ENCODE measurements at places on chromosomes 3 and 15.

DNA sequence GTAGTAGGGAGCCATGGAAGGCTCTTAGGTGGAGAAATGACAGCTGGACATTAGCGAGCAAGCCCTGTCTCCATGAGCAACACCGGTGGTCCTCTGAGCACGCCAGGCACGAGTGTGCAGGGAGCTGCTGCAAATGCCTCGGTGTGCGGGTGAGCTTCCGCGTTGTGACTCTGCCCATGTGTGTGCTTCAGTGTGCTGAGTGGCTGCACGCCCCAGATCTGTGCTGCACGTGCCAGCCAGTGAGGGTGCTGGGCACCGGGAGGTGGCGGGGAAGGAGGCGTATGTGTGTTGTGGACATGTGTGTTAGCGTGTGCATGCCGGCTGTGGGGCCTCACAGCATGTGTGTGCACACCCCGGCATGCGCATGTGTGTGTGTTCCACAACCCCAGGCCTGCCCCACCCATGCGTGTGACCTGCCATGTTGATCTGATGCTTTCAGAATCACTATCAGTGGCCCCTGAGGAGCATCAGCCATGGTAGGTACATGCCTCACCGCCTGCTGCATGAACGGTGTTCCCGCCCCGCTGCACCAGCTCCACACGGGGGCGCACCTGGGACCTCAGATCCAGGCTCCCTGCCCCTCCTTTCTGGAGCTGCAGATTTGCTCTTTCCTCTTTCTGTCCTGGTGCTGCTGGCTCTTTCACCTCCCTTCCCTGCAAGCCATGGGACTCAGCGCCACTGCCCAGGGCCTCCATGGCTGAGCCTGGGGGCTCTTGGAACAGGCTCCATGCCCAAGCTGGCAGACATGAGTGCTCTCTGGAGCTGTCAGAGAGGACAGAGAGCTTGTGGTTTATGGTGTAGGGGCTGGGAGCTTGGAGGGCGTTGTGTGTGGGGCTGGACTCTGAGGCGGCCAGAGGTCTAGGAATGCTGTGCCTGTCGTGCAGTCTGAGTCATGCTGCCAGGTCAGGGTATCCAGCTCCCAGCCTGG is 169.4 kb downstream of the TBC1D2B start:
- DNase-seq: no peak

DNA sequence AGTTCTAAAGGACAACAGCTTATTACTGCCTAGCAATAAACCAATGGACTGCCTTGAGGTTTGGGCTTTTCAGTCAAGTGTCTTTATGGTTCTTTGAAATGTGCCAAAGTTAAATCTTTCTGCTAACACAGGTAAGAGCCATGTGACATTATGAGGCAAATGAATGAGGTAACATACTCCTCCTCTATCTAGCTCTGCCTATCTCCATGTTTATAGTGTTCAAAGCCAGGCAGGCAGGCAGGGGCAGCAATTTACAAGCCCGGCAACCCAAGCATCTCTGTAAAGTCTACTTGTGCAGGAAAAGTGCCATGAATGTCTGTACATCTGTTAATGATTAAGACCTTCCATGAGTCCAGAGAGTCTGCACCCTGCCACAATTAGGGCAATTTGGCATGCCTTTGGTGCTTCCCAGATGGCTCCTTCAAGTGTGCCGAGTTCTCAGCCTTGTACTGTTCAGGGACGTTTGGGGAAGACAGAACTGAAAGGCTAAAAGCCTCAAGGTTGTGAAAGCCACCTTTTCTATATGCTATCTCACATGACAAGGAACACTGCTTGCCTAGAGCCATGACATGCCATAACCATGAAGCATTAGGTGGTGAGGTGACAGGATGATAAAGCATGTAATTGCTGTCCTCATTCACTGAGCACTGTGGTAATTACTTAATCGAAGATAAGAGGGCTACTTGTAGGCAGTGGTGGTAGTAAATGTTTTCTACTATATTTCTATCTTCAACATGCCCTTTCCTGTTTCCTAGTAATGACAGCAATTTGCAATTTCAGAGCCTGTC is 41.4 kb upstream of the EIF1B start:
- DNase-seq: no peak

GRCh38 chr3:133472889-133473288 is 73.0 kb downstream of the BFSP2 start:
- no peak for DNase-seq

DNA sequence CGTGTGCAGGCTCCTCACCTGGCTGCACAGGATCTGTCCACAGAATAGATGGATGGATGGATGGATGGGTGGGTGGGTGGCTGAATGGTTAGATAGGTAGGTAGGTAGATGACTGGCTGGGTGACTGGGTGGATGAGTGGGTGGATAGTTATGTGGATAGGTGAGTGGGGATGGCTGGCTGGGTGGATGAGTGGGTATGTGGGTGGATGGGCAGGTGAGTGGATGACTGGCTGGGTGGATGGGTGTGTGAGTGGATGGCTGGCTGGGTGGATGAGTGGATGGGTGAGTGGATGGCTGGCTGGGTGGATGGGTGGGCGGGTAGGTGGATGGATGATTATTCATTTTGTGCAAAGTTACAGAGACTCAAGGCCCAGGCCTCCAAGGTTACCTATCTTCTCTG is 172.9 kb upstream of the CTDSPL start:
- no peak for DNase-seq

DNA sequence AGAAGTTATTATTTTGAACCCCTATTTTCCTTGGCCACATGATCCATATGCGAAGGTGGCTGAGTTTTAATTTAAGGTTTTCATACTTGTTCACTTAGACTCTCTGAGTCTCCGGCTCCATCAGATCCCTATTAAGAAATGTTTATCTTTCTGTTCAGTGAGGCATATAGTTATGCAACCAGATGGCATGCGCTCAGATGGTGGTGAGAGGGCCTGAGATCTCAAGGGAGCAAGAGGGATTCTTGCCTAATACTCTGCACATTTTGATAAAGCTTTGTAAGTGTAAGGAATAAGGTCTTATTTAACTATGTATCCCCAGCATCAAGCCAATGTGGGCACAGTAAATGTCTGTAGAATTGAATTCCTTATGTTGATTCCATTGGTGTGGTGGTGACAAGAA is 78.9 kb upstream of the DPH6 start:
- no peak for DNase-seq

DNA sequence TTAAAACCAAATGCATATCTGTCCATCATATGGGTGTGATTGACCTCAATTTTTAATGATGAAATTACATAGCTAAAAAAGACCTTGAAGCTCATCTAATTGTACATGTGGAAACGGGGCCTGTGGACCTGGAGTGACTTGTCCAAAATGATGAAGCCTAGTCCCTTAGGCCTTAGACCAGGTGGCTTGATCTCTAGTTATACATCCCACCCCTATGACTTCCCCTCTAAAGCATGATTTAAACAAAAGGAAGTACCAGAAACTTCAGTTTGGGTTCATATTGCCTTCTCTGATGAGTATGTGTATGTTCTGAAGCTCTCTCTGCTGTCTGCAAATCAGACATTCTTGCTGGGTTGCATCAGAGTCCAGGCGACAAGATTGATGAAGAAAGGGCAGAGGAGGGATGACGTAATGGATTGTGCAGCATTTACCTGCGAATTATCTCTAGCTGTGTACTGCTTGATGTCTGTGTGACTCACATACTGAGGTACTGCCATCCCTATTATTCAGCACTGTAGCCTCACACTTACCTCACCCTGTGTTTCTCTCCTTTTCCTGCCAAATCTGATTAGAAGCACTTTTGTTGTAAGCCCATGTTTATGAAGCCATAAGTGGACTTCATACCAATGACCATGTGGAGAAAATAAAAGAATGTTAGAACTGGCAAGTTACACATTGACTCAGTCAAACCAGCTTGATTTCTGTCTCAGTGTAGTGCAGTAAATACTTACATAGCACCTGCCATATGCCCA is 111.5 kb downstream of the FILIP1L start:
- DNase-seq: no peak

DNA sequence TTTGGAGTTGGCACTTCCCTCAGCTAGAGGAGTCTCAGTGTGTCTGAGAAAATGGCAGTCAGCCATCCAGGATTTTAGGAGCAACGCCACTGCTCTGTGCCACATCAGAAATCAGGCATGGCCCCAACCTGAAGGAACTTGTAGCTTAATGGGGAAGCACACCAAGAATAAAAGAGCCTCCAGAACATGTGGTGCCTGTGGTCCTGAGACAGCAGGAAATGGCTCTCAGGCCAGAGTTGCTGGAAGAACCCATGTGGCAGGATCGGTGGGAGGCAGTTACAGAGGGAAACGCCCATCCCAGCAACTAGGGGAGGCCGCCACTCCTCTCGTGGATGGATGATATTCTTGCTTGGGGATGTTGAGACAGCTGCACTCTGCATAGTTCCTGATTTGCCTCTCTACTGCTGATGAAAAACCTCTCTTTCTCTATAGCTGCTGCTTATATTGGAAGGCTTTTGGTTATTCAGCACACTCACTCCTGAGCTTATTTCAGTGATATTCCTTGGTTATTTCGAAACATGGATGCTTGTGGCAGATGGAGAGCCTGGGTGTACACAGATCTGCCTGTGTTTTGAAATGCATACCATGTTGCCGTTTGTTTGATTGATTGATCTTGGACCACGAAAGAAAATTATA is 52.4 kb downstream of the KLHL25 start:
- no peak for DNase-seq

- DNase-seq: peak; percentile 50
Observed at GRCh38 chr15:63504979-63505841, 817 bp downstream of the USP3 start.

GRCh38 chr3:170598091-170598502 is 12.2 kb upstream of the SLC7A14 start:
- DNase-seq: no peak

DNA sequence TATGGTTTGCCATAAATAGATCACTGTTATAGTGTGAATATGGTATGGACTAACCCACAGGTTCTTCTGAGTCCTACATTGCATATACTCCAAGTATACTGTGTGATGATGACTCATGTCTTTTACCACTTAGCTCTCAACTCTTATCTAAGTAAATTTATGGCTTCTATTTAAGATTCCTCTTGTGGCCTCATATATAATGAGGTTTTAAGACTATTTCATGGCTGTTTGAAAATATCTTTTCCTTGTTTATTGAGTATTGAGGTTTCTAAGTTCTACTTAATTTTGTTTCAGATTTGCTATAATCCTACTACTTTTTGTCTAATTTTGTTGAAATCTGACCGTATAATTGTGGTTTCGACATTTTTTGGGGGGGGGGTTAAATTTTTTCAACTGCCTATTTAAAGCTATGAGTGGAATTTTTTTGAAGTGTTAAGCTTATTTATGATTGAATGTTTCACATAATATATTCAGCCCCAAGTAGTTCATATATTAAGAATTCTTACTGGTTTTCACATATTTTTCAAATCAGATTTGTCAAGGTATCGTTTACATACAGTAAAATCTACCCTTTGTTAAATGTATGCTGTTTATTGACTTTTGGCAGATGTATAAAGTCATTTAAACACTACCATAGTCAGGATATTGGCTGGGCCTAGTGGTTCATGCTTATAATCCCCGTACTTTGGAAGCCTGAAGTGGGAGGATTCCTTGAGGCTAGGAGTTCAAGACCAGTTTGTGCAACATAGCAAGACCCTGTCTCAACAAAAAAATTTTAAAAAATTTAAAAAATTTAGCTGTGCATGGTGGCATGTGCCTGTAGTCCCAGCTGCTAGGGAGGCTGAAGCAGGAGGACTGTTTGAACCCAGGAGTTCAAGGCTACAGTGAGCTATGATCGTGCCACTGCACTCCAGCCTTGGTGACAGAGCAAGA is 11.7 kb downstream of the SLC25A36 start:
- no peak for DNase-seq

GRCh38 chr3:119257654-119258410 is 17.2 kb upstream of the B4GALT4 start:
- no peak for DNase-seq

DNA sequence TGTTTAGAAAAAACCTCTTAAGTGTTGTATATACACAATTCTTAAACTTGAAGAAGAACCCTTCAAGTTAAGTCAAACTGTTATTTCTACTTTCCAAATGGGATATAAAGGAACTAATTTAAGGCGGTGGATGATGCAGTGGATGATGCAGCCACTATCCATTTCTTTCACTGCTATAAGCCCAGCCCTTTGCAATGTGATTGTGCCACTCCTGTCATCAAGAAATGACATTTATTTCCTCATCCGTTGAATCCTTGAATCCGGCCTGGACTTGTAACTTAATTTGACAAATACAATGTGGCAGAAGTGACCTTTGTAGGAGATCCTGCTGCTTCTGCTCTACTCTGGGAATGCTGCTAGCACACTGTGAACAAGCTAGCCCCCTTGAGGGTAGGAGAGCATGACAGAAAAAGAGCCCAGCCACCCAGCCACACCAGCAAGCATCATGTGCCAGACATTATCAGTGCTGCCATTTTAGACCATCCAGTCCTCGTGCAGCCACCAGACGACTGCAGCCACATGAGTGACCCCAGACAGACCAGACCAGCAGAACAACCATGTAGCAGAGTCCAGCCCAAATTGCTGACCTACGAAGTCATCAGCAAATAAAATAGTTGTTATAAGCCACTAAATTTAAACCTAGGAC is 47.4 kb downstream of the UACA start:
- DNase-seq: no peak

DNA sequence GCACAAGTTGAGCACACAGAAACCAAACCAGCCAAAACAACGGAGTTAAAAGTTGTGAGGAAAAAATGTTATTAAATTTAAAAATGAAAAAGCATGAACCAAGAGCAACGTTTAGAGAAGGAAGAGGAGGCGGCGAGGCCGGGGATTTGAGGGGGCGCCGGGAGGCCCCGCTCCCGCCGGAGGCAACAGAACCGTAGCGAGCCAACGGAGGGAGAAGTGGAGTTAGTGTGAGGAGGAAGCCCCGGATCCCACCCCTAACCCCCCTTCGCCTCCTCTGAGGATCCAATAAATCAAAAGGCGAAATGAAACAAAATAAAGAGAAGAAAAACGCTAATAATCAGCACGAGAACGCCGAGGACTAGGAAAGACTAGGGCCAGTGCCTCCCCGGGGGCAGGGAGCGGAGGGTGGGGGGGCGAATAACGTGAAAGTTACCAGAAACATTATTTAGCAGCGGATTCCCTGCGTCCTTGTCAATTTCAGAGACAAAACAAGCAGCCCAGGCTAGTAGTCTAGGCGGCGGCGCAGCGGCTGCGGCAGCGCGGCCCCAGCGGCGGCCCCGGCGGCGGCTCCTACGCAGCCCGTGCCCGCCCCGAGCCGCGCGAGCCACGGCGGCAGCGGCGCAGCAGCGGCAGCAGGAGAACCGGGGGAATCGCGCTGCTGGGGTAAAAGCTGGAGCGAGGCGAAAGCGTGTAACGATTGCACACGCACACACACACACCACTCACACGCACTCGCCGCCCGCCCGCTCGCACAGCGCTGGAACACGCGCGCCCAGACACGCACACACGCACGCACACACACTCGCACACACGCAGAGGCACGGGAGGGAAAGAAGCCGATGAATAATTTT is 1.7 kb downstream of the MEIS2 start:
- peak; percentile 31 for DNase-seq

GRCh38 chr3:4814305-4814903 is 164.8 kb upstream of the BHLHE40 start:
- no peak for DNase-seq

Measured in neuronal stem cell (in vitro differentiated cells).